IMR-90 (cell line): ENCODE measurements at places on chromosomes 7 and 10. TPM values are rescaled to one million over a fixed set of nuclear protein-coding genes. Genes with fewer than 3 reads are reported as not detected.
A peak's percentile ranks its signal among the peaks of the same experiment; 100 is the strongest.

DNA sequence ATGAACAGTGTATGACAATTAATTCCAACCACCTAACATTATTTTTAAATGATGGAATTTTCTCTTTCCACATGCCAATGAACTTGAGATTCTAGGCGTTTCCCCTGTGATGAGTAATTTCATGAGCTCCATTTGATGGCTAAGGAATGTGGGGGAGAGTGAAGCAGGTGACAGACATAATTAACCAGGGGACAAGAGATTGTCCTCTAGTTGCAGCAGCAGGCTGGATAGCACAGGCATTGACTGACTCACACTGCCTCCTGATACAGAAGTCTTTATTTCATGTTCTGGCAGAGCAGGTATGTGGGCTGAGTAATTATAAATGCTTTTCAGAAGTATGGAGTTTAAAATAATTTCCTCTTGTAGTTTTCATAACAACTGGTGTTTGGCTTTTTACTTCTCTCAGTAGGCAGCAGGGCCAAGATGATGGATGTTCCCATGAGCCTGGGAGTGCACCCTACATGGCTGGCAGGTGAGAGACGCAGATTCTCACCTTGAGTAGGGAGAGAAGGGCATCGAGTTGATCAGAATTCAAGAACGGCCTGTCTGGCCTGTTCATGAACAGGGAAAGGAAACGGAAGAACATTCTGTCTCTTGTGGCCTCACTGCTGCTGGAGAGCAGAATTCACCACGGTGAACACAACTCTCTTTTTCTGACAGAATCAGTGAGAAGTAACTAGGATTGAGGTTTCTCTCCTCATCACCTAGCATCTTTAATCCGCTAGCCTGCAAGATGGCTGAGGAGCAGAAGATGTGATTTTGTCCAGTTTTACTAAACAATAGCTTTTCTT, 118.8 kb downstream of the AOAH start:
- DNase-seq, result no peak

DNA sequence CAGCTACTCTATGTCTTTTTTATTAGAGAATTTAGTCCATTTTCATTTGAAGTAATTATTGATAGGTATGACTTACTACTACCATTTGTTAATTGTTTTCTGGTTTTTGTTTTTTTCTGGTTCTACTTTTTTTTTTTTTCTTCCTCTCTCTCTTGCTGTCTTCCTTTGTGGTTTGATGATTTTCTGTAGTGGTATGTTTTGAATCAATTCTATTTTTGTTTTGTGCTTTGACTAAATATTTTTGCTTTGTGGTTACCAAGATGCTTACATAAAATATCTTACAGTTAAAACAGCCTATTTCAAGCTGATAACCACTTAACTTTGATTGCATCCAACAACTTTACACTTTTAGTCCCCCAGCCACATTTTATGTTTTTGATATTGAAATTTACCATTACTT, 3.3 kb upstream of the OR2F2 start:
- DNase-seq, result peak; percentile 35

- DNase-seq, result no peak
These were observed 60.9 kb downstream of the LRMDA start for GRCh38 chr10:75492173-75492925.

- DNase-seq, result no peak
These were observed 117.2 kb downstream of the PTPN20 start for GRCh38 chr10:47028466-47028865.

DNA sequence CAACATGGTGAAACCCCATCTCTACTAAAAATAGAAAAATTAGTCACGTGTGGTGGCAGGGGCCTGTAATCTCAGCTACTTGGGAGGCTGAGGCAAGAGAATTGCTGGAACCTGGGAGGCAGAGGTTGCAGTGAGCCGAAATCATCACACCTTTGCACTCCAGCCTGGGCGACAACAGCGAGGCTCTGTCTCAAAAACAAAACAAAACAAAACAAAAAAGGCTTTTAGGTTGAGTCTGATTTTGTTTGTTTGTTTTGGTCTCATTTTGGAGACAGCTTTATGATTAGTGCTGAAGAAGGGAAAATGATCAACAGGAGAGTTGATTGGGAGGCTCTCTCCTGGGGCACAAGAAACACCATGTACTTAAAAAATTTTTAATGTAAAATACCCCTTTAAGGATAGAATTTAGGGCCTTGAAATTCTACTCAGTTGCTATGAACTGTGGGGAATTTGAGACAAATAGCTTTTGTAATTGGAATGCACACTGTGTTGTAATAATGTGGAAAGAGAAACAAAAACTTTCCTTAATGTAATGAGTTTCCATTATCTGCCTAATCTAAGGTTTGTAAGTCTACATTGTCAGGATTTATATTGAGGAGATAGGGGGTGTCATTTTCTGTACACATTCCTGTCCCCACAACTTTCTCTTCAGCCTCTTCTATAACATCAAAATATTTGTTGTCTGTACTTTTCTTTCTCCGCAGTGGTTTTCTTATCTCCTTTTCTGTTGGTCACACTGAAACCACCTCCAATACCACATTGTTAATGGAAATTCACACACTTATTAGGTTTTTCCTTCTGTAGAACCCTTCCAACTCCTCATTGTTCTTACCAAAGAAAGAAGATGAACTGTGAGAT, 41.3 kb downstream of the ARID5B start:
- peak; percentile 54 for DNase-seq

The MACC1 gene
- under 0.01 TPM in 2 replicates for total RNA-seq

DNA sequence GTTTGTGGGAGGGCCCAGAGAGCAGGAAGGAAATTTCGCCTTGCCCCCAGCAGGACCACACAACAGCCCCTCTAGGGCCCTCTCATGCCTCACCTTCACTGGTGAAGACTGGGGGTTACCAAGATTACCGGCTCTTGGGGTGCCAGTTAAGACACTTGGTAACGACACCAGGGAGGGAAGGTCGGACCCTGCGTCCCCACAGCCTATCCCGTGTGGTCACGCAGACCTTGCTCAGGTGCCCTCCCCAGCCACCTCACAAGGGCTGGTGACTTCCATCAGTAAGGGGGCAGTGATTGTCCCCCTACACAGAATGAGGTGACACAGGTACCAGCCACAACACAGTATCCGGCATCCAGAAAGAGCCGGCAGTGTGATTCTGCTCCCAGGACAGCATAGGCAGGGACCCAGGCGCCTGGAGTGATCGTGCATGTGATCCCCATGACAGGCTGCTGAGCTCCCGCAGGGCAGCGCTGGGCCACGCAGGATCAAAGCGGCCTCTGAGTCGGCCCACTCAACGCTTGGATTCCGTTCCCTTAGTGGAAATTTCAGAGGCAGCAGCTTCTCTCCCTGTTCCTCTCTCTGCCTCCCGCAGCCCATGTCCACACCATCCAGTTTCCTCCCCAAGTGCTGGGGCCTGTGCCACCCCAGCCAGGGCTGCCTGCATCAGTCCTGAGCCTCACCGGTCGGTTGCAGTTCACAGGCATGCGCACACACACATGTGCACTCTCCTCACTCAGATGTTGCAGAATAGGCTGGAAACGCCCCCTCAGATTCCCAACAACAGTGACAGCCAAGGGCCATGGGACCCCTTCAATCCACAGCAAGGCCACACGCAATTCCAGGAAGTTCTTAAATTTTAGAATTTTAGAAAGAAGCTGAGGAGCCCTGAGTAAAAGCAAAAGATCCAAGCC, 35.8 kb downstream of the CAMK2B start:
- no peak for DNase-seq

GRCh38 chr7:108193594-108194498, 63.7 kb upstream of the LAMB4 start:
- DNase-seq, result no peak

GRCh38 chr10:314871-315270, 179.6 kb downstream of the ZMYND11 start:
- peak; percentile 29 for DNase-seq

DNA sequence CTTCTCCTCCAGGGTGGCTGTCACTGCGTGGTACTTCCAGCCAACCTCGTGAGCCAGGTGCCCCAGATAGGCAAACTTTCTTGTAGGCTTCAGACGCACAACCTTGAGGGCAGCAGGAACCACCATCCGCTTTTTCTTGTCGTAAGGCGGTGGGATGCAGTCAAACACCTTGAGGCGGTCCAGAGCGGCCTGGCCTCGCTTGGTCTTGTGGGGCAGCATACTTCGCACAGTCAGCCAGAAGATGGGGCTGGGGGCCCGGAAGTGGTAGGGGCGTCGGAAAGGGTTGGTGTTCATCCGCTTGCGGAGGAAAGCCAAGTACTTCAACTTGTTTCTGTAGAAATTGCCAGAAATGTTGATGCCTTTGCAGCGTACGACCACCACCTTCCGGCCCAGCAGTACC, 17.4 kb downstream of the SHOC2 start:
- DNase-seq, result no peak

DNA sequence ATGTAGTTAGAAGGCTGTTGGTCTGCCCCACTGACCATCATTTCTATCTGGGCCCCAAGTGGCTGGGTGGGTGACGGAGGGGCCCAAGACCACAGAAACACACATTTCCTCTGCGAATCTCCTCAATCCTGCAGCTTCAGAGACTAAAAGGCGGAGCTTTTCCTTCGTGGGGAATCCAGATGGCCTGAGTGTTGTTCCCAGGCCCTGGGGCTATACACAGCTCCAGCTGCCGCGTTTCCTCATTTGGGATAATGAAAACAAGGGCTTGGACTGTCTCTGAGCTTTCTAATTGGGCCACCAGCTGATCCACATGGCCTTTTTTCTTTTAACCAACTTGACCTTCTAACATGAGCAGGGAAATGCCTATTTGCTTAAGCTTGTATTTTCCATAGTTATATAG, 339.9 kb downstream of the CXCL12 start:
- DNase-seq, result no peak

The WEE2 gene
- total RNA-seq, result not detected in 2 replicates

DNA sequence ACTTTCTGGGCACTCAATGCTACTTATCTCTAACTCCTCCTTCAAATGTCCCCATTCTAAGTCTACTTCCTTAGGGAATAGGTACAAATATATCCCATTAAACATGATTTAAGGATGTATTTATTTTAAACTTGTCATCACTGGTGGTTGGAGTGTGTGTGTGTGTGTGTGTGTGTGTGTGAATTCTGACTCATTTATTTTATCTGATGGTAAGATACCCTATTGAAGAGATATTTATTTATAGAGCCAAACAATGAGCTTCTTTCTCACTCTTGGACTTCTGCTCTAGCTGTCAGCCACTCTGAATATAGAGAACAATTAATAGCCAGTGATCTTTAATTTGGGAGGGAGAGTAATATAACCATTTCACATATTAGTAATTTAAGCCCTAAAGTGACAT, 17.8 kb upstream of the MAGI2 start:
- no peak for DNase-seq
